ENCODE measurements at places on chromosomes 1 and 21. TPM values are rescaled to one million over a fixed set of nuclear protein-coding genes. Genes with fewer than 3 reads are reported as not detected.

- DNase-seq, result no peak
Measured at GRCh38 chr1:205536759-205537361, 32.4 kb downstream of the CDK18 start.

DNA sequence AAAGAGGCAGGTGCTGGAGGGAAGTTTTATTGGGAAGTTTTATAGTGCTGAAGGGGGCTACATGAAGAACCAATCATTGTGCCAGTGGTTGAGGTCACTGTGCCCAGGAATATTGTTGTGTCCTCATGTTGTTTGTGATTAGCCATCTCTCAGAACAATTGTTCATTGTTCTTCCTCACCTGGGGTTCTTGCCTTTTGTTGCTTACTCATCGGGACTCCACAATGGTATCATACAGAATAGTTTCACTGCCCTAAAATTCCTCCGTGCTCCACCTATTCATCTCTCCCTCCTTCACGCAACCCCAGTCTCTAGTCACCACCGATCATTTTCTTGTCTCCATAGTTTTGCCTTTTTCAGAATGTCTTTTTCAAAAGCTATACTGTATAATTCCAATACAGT, 38.9 kb upstream of the CDC14A start:
- no peak for DNase-seq

- DNase-seq, result no peak
Measured at GRCh38 chr1:111735321-111735720, 3.9 kb downstream of the INKA2 start.

The OR2M3 gene
- not detected for total RNA-seq

GRCh38 chr21:20783611-20784010, 214.6 kb upstream of the NCAM2 start:
- no peak for DNase-seq
